Left ventricle myocardium superior (tissue), 1 donor: ENCODE measurements at places on chromosomes 11 and 22.

DNA sequence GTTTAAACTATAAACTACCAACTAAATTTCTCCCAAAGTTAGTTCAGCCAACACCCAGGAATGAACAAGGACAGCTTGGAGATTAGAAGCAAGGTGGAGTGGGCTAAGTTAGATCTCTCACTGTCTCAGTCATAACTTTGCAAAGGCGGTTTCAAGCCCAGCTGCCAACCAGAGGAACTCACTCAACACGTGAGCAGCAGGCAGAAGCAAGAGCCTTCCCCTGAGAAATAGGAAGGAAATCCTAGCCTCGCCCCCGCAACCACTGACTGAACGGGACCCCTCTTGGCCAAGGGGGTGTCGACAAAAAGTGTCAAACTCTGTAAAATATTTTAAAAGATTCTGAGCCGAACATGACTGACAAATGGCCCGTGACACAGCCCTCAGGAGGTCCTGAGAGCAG is 4.4 kb upstream of the KRTAP5-9 start:
- DNase-seq: no peak

DNA sequence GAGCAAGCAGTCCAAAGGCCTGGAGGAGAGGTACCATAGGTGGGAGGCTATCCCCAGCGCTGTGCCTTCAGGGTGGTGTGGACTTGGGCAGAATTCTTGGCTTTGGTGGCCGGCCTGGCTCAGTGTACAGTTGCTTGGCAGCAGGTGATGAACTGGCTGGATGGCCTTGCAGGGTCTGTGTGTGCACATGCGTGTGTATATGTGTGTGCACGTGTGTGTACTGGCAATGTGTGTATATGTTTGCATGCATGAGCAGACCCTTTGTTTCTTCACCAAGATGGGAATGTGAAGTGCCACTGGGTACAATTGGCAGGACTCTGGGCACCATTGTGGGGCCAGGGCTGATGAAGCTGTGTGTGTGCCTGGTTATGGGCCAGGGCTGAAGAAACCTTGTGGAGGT is 53.0 kb downstream of the CEP164 start:
- no peak for DNase-seq

- DNase-seq: no peak
Observed at GRCh38 chr11:25317216-25317615, 820.4 kb downstream of the LUZP2 start.

GRCh38 chr11:30960387-30960992 is 374.3 kb upstream of the MPPED2 start:
- DNase-seq: no peak

DNA sequence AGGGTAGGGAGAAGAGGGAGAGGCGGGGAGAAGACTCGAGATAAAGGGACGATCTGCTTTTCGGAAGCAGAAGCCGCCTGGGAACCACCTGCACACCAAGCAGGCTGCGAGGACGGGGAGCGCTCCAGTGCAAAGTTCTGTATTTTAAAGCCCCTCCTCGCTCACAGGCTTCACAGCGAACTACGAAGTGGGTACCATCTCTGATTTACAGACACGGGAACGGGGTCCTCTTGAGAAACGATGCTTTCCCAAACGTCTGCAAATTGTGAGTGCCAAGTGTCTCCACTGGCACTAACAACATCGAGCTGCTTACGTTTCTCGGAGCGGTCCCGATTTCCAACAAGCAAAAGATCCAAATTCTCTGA is 700 bp upstream of the STX3 start:
- peak; percentile 33 for DNase-seq

- DNase-seq: peak; percentile 28
Observed at GRCh38 chr11:2524446-2525165, 79.8 kb downstream of the KCNQ1 start.

GRCh38 chr11:118142081-118142480 is 10.5 kb downstream of the SCN4B start:
- DNase-seq: no peak

GRCh38 chr11:61897387-61898246 is 6.3 kb upstream of the FADS3 start:
- peak; percentile 86 for DNase-seq

DNA sequence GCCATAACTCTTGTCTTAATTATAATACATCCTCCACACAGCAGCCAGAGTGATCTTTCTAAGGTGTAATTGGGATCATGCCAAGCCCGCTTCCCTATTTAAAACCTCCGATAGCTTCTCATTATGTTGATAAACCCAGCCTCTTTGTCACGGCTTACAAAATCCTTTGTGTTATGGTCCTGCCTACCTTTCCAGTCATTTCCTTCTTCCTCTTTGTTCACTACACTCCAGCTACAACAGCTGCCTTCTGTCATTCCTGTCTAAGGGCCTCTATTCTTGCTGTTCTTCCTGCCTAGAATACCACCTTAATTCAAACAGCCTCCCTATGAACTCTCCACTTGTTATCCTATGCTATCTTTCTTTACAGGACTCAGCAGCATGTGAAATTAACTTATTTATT is 70.6 kb upstream of the CAPRIN1 start:
- DNase-seq: no peak

- DNase-seq: peak; percentile 15
Observed at GRCh38 chr22:47031628-47031915, 269.1 kb downstream of the TBC1D22A start.

DNA sequence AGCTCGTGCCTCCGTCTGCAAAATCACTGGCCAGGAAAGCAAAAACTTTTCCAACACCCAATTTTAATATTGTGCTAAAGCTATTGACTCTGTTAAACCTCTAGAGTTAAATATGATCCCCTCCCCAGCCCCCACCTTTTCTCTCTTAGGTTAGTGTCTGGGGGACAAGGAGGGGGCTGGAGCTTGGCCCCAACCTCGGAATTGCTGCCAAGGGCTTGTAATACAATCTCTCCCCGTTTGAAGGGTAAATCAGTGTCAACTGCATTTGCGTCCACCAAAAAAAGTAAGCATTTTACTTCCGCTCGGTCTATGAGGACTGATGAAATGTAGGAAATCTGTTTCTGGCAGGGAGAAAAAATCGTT is at the start of gene GAS2:
TSS of gene GAS2 (plus strand) at position 287 of the 363 bp plus-strand sequence. CDS start 8,259 bp downstream, outside the sequence.
- no peak for DNase-seq

DNA sequence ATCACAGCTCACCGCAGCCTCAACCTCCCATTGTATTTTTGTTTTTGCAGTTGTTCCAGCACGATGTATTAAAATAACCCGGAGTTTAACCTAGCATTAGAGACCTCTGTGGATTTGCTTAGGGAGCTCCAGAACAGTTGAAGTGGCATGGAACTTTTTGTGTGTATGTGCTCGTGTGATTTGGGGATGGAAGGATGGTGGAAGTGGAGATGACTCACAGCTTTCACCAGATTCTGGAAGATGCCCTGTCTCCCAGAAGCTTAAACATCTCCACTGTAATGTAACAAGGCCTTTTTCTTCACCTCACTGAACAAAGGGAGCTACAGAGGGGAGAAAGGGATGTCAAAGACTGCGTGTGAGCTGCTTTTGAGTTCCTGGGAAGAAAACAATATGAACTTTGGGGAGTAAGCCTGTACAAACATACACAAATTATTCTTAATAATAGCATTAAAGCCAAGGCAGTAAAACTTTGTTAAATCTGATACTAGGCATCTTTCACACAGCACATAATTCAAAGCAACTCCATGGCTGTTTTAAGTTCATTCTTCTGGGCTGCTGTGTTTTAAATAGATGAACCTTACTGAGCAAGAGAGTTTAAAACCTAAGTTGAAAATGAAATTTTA is 226.4 kb downstream of the ADAMTS15 start:
- DNase-seq: no peak

DNA sequence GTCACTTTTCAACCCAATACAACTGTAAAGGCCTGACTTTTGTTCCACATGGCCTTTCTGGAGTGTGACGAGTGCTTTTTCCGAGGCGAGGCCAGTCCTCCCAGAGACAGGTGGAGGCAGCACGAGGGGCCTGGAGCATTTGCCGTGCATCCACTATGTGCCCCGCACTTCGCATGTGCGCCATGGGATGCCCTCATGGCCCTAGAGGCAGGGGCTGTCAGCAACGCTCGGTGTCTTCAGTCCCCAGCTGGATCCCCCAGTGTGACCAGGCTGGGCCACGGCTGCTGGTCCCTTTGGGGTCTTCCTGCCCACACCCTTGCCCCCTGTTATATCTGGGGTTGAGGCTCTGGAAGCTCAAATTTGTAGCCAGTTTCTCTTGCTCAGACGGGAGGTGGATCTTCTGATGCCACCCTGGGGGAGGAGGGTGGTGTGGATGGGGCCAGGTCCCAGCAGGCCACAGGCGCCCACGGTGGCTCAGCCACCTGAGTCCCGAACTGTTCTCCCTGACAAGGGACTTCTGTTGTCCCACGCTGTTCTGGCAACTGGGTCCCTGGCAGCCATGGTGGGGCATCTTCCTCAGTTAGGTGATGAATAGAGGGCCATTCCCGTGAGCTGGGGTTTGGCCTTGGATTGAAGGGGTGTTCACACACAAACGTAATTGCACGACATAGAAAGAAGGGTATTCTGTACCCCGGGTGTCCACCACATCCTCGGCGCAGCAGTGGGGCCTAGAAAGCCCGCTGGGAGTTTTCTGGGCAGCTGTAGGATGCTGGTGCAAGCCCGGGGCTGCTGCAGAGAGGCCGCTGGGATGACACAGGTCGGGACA is 100.9 kb downstream of the CTTN start:
- DNase-seq: no peak

DNA sequence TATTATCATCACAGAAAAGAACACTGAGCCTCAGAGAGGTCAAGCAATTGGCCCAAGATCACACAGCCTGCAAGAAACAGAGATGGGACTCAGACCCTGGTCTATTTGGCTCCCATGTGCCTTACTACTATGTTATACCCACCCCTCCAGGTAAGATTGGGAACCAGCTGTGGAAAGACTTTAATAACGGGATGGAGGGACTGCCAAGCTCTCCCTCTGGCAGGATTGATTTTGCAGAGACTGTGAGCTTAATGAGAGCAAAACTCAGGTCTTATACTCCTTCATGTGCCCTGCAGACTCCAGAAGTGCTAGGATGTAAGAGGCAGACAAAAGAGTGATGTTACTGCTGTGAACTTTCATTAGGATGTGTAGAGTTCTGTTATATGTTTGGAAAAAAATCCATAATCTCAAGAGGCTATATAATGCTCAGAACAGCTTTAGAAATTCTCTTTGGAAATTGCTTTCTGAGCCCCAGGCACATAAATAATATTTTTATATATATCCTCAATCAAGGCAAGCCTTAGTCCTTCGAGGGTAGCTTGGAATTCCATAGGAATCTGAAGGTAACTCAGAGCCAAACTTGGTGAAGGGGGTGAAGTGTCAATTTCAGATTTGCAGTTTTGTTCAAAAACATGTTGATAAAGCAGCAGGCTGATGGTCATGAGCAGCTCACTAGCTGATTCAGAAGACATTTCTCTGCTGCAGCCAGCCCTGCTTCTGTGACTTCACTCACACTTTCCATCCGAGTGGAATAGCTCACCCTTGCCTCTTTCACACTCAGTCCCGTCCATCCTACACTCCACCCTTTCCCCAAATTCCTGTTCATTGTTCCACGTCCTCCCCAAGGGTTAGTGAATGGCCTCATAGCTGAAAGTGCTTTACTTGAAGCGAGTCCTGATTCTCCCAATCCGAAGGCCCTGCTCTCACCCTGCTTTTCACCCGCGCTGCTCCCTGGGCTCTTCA is 188.8 kb downstream of the SNX19 start:
- no peak for DNase-seq

- DNase-seq: no peak
Observed at GRCh38 chr11:103340956-103341355, 231.7 kb downstream of the DYNC2H1 start.

- DNase-seq: no peak
Observed at GRCh38 chr11:93819966-93820695, 30.3 kb downstream of the VSTM5 start.

GRCh38 chr11:47986219-47986618 is 5.9 kb downstream of the PTPRJ start:
- no peak for DNase-seq

DNA sequence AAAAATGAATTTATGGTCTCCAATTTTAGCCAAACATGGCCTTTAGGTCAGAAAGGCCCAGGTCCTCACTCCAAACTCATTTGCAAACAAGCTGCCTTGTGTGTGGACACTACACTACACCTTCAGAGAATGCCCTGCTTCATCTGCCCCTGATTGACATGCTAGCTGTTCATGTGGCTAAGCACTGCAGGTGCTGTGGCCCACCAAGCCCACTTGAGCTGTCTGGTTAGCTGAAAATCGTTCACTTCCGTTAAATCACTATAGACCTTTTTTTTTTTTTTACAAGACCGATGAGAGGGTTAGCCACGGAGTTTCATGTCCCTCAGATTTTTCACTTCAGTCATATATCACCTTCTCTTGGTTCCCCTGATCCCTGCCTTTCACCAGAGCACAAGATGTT is 39.3 kb downstream of the NF2 start:
- DNase-seq: no peak

GRCh38 chr11:99281331-99281730 is 260.6 kb downstream of the CNTN5 start:
- DNase-seq: no peak

- DNase-seq: no peak
Observed at GRCh38 chr11:47003180-47003877, 66.8 kb downstream of the CSTPP1 start.

GRCh38 chr11:2389377-2390026 is 11.0 kb upstream of the TSSC4 start:
- no peak for DNase-seq
